ENCODE measurements at places on chromosomes 12 and 14.

DNA sequence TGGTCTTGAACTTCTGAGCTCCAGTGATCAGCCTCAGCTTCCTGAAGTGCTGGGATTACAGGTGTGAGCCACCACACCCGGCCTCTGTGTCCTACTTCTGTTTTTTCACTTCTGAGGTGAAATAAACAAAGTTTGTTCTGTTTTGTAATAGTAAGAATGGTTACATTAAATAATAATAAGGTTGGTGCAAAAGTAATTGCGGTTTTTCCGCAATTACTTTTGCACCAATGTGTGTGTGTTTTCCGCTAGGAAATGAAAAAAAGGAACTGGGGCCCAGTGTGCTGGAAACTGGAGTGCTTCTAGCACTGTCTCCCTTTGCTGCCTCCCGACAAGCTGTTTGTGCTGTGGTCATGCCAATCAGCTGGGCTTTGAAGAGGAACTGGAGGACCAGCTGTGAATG lies 140.9 kb downstream of the NTS start:
- no peak for DNase-seq

GRCh38 chr12:53995378-53996239 lies 4.4 kb upstream of the HOXC9 start:
- DNase-seq = peak; percentile 51

DNA sequence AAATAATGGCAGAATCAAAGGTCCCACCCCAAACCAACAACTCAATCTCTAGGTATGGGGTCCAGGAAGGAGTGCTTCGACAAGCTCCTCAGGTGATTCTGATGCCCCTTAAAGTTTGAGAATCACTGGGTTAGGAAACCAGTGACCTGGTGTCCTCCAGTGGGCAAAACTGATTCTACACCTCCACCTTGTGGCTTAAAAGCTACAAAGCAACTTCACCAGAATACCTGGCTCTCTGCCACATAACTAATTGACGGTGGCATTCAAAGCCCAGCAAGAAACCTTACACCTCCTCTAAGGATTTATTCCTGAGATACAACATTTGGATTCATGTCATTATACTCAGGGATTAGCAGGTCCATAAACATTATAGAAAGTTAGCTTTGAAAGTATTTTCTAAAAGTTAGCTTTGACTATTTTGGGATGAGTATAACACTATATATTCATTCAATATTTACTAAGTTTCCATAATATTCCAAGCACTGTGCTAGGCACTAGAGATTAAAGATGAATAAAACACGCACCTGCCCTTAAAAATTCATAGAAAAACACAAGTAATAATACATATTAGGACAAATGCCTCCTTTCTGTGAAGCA lies 45.4 kb downstream of the DCAF5 start:
- peak; percentile 74 for DNase-seq

GRCh38 chr12:56118688-56119357 lies 757 bp downstream of the ZC3H10 start:
- no peak for DNase-seq

DNA sequence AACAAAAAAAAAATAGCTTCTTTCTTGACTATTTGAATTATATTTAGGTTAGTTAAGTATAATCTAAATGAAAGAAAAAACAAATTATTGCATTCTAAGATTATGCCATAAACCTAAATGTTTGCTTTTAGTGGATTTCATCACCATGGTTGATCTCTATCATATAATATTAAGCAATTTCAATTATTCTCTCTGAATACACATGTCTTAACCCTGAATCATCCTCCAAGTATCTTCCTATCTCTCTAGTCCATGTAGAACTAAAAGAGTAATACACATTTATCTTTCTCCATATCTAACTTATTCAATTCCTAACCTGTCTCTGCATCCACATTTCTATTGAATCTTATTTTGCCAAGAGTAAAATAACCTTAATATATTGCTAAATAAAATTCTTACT lies 59.6 kb downstream of the PPFIA2 start:
- DNase-seq = no peak

DNA sequence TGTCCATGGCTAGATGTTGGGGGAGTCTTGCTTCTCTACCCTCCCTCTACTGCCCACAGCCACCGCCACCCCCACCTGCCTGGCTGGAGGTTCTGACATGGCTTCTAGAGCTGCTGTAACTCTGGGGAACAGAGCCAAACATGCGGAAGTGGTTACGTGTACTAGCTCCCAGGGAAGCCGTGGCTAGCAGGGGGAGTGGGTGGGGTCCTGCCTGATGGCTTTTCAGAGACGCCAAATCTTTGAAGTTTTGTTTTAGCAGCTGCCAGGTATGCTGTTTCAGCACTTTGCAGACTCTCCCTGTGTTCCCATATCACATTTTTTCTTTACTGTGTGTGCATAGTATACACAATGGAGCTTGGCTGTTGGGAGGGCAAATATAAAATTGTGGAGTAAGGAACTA lies 150.3 kb downstream of the TGFB3 start:
- DNase-seq = peak; percentile 95

- DNase-seq = peak; percentile 1
These were observed 135.1 kb downstream of the SLC38A1 start for GRCh38 chr12:46133751-46134150.

DNA sequence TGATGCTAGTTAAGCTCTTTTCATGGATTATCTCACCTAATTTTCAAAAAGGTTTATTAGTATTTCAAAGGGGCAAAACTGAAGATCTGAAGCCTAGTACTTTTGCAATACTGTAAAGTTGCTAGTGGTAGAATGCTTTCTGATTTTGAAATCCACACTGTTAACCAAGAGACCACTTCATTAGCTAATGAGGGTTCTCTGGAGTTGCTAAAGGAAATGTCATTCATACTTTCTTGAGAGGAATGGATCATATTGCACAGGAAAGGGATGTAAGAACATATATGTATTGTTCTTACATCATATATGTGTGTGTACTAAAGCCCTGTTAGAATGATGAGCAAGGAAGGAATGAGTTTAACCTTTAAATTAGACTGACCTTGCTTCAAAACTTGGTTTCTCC lies 39.0 kb upstream of the LDHB start:
- DNase-seq = no peak

GRCh38 chr14:50820786-50821509 lies 10.0 kb downstream of the NIN start:
- DNase-seq = no peak

- no peak for DNase-seq
These were observed 5.9 kb downstream of the KRT84 start for GRCh38 chr12:52379536-52379935.

DNA sequence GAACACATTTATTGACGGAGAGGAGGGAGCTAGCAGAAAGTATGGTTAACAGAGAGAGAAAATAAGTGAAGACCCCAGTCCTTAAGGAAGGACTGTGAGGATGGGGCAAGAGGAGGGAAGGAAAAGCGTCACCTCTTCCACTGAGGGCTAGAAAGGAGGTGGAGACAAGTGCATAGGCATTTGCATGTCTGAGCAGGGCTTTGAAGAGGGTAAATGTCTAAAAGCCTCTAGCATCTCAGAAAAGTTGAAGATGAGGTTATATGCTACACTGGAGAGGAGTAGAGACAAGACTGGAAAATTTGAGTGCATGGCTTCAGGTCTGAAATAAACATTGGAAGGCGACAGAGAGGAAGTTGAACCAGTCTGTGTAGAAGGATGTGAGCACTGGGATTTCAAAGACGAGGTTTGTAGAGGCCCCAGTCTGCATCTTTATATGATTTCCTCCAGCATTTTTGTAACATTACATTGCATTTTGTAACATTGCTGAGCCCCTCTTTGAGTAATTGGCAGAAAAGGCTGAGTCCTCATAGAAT lies 98.5 kb upstream of the IFNG-AS1 start:
- DNase-seq = no peak

All from fibroblast of mammary gland (primary cell).